ENCODE measurements at places on chromosomes 11 and 22.

DNA sequence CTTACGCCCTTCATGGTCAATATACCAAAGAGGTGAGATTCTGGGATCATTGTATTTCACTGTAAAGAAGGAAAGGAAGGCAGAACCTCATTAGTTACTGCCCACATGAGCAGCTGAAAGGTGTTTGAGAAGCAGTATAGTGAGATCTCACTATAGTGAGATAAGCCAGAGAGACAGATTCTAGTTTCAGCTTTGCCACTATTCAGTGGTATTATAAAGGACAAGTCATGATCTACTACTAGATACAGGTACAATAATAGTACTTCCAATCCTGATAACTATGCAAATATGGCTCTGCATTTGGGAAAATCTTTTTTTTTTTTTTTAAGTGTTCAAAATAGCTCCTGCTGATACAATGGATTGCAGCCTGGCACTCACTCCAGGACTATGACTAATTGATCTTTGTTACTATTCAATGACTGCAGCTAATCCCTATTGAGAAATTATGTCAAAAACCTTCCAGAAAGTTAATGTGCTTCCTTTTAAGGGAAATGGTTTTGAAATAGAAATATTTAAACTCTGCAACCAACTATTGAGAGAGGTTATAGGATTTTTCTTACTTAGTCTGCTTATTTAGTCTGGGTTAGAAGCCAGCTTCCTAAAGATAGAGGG, 8.3 kb upstream of the DLAT start:
- DNase-seq = no peak

DNA sequence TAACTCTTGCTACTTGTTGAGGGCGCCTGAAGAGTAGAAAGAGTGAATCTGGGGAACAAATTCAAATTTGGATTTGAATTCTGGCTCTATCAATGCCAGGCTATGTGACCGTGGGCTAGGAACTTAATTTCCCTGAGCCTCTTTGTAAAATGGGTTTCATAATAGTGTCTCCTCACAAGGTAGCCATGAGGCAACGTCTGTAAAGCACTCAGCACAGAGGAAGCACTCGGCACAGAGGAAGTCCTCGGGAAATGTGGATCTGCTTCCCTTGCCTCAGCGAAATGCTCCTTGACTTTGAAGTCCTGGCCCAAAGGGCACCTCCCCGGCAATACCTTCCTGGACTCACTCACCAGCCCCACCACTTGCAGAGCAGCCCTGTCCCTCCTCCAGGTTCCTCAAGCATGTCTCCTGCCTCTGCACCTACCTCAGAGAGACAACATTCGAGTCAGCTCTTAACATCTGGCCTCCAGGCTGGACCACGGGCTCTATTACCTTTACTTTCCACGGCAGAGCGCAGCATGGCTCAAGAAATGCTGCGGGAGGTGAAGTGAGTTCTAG, 17.7 kb downstream of the CD6 start:
- no peak for DNase-seq

DNA sequence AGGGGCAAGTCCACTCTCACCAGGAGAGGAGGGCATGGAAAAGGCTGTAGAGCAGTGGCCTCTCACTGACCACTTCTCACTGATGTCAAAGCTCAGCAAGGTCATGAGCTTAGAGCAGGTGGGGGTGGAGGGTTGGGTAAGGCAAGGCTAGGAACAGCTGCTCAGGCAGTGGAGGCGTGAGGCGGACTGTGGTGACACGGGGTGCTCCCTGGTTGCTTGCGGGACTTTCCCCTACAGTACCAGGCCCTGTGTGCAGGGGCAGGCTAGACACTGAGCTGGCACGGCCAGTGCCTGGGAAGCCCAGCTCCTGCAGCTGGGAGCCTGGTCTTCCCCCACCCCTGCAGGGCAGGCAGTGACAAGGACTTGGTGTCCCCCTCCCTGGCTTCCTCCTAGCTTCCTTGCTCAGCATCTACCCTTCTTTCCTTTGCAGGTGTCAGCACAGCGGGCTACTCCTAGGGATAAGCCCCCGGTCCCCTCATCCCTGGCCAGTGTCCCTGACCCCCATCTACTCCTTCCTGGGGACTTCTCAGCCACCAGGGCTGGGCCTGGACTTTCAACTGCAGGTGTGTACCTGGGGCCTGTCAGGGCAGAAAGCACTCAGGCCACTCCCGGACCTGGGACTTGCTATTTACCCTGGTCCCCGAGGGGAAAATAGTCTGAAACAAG, 45.6 kb downstream of the PISD start:
- no peak for DNase-seq

- no peak for DNase-seq
Measured at GRCh38 chr11:74751303-74751702, 2.7 kb downstream of the RNF169 start.

DNA sequence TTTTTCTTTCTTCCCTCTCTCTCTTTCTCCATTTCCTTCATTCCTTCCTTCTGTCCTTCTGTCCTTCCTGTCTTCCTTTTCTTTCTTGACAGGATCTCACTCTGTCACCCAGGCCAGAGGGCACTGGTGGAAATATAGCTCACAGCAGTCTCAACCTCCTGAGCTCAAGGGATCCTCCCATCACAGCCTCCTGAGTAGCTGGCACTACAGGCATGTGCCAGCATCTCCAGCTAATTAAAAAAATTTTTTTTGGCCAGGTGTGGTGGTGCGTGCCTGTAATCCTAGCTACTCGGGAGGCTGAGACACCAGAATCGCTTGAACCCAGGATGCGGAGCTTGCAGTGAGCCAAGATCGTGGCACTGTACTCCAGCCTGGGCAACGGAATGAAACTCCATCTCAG, 4.8 kb upstream of the DUSP8 start:
- DNase-seq = no peak

GRCh38 chr11:118912742-118913410, 12.8 kb downstream of the BCL9L start:
- DNase-seq = no peak

- no peak for DNase-seq
Measured at GRCh38 chr11:124791626-124792341, 8.4 kb downstream of the MSANTD2 start.

DNA sequence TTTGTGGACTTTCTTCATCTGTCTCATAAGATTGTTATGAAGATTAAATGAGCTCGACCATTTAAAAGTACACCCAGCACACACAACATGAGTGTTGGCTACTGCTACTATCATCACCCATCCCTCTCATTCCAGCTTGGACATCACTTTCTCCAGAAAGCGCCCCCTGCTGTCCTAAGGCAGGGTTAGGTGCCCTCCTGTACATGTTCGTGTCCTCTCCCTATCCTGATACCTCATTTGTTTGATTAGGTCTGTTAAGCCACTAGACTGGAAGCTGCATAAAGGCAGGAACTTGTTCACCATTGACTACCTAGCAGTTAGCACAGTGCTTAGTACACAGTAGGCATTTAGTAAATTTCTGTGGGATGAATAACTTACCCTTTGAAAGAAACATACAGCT, 85.5 kb downstream of the ENTHD1 start:
- peak; percentile 30 for DNase-seq

DNA sequence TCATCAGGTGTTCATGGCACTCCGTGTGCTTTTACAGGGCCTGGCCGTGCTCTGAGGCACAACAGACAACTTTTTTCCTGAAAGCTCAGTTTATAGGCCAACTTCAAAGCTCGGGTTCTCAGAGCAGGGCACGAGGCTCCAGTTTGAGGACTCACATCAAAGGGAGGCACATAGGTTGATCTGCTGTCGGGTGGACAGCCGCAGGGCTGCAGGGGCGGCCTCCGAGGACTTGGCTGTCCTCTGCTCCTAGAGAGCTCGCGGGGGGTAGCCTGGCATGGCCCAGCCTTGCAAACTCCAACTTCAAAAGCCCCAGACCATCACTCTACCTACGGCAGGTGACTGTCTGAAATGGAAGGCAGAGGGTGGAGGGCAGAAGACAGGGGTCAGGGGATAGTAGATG, 31.6 kb downstream of the C11orf58 start:
- DNase-seq = no peak

DNA sequence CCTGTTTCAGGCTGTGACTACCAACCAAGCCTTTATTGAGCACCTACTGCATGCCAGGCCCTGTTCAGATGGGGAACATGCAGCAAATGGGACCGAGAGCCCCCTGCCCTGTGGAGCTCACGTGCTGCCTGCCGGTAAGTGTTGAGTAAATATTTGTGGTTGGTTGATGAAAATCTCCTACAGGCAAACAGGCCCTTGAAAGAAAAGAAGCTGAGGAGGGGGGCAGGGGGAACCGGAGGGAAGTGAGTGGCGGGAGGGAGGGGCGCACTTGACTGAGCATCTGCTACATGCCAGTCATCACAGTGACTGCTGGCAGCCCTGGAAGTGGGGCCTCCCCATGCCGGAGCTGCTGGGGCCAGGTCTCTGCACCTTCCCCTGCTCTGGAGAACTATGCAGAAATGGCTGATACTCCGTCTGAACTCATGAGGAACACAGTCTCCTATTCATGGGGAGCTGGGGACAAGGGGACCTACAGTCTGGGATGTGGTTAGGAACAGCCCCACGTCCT, 34.2 kb downstream of the MACROD1 start:
- no peak for DNase-seq

- DNase-seq = no peak
Measured at GRCh38 chr11:80958361-80958760, 1517.5 kb upstream of the TENM4 start.

GRCh38 chr11:103988595-103988969, 47.9 kb upstream of the DDI1 start:
- DNase-seq = no peak

- DNase-seq = no peak
Measured at GRCh38 chr11:102448869-102449224, 3.7 kb downstream of the TMEM123 start.

DNA sequence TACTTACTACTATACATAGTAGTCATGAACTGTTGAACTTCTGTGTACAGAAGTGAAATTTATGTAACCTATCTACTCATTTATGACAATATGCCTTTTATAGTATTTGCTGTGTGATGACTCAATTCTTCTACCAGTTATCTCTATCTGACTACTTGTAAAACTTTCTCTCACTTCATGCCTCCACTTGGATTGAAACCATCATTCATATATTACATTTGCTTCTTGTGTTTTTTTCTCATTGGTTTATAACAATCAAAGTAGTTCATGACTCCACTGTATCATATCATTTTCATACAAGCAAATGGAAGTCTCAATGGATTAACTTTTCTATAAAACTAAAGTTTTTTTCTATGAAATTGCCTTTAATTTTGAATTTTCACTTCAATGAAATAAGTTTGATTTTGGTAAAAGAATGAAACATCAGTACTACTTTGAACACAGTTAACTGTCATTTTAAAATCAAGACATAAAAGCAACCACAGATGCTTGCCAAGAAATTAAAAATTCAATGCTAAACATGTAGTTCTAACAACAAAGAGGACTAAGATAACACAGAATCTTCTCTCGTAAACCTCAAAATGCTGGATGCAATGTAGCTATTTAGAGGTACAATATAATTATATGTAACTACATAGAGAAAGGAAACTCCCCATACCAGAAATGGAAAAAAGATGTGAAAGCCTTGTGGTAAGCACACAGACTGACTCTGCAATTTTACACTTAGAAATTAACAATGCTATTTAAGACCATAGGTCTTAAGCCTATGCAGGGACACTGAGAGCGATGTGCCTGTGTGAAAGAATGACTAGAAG, 27.6 kb upstream of the EXPH5 start:
- DNase-seq = no peak

- DNase-seq = no peak
Measured at GRCh38 chr11:67248653-67249052, 17.6 kb upstream of the GRK2 start.

GRCh38 chr11:107184986-107185385, 166.7 kb upstream of the GUCY1A2 start:
- no peak for DNase-seq

DNA sequence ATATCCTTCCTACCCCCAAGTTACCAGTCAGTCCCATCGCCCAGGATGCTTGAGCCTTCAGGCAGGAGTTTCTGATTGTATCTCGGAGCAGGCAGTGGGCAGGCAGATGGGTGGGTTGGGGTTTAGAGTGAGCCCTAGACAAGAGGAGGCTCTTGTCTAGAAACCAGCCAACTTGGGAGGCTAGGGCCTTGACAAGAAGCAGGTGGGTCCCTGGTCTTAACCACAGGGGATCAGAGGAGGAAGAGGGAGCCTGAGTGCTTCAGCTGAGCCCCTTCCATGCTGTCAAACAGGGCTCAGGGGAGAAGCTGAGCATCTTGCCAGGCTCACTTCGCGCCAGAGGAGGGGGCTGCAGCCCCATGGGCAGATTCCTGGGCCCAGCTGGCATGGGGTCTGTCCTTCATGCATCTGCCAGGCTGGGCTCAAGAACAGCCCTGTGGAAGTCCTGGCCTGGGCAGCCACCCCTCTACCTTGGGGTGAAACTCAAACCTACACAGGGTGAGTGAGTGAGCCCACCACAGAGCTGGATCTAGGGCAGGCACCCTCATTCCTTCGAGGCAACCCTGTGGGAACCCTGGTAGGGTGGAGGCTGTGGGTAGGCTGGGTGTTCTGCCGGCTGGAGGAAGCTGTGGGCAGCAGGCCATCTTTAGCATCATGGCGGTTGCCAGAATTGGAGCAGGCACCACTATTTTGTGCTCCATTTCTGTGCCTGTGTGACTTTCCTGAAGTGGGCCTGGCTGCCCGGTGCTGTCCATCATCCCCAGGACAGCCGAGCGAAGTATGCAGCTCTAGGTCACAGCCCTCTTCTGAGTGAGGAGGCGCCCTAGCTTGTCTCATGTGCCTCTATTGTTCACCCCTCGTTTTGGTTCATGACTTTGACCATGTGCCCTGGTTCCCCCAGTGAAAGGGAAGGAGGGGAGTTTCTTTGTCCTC, 108.1 kb downstream of the MORC2 start:
- DNase-seq = no peak

DNA sequence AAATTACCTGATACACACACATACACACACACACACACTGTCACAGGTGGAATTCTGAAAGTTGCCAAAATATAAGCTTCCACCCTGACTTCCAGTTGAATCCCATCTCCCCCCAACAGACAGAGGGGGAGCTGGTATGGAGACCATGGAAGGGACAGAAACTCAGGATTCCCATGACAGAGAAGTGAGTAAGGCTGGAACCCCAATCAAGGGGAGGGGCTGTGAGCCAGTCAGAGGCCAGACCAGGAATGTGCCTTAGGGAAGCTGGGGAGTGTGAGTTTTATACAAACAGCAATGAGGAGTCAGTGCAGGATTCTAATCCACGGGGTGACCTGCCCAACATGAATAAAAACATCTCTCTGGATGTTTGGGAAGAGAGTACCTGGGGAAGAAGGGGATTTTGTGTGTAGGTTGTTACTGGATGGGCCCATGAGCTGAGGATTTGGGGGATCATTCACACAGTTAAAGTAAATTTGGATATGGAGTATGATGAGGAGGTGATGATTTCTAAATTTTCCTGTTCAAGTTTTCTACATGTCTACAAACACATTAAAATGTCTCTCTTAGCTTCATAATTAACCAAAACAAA, 38.7 kb upstream of the TOP3B start:
- DNase-seq = no peak

All from neural crest cell (in vitro differentiated cells).